ENCODE measurements at places on chromosomes 12 and 14.

GRCh38 chr12:25269701-25270100 is 19.0 kb upstream of the KRAS start:
- no peak for DNase-seq

DNA sequence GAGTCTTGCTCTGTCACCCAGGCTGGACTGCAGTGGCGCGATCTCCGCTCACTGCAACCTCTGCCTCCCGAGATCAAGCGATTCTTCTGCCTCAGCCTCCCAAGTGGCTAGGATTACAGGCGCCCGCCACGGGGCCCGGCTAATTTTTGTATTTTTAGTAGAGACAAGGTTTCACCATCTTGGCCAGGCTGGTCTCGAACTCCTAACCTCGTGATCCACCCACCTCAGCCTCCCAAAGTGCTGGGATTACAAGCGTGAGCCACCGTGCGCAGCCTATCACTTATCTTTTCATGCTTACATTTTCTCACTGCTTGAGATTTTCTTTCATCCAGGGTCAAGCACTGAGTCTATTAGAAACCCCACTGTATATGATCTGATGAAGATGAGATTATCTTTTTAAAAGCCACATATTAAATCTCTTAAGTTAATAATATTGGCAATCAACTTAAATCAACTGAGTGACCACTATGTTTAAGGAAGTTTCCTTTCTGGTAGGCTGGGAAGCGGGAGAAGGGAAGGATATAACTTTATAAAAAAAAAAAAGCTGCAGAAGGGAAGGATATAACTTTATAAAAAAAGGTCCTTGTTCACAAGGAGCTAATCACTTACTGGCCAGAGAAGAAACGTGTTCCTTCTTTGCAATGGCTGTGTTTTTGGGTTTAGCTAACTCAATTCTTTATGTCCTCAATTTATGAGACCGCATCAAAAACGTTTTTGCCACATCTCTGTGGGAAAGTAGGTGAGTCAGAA is 1.3 kb upstream of the MDM2 start:
- DNase-seq = no peak

- no peak for DNase-seq
These were observed 37.0 kb downstream of the RPH3A start for GRCh38 chr12:112828541-112828940.

GRCh38 chr14:50070840-50071548 is 45.4 kb downstream of the VCPKMT start:
- no peak for DNase-seq

DNA sequence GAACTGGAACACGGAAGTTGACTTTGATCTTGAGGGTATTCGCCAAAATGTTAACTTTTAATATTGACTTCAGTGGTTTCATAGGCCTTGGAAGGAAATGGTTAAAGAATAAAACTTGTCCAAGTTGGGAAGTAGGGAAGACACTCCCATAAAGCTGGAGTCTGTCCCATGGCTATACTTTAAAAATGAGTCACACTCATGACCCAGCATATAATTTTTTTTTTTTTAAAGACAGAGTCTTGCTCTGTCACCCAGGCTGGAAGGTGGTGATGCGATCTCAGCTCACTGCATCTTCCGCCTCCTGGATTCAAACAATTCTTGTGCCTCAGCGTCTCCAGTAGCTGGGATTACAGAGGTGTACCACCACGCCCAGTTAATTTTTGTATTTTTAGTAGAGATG is 19.6 kb downstream of the TMPRSS12 start:
- DNase-seq = no peak

DNA sequence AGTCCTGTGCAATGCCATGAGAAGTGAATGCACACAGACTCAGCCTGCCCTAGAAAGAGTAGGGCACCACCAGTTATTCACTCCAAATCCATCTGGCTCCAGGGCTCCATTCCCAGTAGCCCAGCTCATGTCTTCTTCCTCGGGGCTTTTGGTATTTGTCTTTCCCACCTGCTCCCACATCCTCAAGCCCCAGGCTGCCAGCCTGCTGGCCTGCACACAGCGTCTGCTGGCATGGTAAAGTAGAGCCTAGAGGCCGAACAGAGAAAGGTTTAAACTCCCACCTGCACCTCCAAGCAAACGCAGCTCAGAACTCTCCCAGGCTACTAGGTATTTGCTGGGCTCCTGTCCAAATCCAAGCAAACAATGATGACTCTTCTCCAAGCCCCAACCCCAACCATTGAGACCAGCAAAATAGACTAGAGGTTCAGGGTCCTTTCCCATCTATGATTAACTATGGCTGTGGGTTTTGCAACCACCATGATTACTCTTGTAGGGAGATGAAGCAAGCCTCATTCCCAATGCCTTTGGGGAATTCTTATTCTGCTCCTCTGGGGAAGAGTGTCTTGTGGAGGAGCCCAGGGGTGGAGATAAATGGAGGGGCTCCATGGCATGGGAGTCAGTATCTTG is 5.2 kb upstream of the VDR start:
- no peak for DNase-seq

GRCh38 chr12:65331456-65331855 is 53.0 kb downstream of the MSRB3 start:
- no peak for DNase-seq

GRCh38 chr12:58310809-58311622 is 369.6 kb downstream of the ATP23 start:
- no peak for DNase-seq

GRCh38 chr12:49109641-49110463 is 795 bp downstream of the LMBR1L start:
- peak; percentile 70 for DNase-seq

DNA sequence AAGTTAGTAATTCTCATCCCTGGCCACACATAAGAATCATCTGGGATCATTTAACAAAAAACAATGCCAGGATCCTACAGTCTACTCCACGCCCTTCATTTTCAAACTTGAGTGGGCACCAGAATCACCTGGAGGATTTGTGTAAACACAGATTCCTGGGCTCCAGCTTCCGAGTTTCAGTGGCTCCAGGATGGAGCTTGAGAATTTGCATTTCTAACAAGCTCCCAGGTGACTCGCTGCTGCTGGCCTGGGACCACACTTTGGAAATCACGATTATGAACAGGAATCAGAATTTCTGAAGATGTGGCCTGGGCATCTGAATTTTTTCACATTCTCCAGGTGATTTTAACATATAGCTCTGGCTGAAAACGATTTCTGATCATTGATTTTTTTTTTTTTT is 234.8 kb downstream of the CACNA1C start:
- DNase-seq = no peak

DNA sequence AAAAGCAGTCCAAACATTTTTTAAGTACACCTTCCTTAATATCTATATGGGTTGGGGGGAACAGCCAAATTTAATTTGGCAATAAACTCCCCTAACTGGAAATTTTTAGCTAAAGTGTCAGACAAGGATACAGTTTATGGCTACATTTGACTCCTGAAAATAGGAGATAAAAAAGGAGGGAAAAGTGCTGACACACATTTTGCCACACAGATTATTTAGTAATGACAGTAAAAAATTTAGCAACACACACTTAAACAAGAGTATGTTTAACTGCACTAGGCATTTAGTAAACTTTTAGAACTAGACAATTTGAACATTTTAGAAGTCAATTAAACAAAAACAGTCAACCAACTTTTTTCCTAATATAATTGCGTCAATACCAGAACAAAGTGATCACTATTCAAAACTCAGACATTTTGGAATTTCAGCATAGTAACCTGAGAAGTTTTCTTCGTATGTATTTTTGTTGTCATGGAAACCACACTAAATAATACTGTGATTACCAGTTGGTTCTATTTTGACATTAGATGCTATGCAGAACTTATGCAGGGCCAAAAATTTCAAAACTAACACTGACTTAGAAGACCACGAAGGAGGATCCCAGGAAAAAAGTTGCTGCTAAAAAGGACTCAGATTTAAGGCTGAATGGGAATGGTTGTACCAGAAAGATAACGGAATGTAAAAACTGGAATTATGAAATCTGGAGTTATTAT is 13.4 kb downstream of the GMFB start:
- no peak for DNase-seq

GRCh38 chr12:6310771-6311610 is 509 bp downstream of the PLEKHG6 start:
- no peak for DNase-seq

DNA sequence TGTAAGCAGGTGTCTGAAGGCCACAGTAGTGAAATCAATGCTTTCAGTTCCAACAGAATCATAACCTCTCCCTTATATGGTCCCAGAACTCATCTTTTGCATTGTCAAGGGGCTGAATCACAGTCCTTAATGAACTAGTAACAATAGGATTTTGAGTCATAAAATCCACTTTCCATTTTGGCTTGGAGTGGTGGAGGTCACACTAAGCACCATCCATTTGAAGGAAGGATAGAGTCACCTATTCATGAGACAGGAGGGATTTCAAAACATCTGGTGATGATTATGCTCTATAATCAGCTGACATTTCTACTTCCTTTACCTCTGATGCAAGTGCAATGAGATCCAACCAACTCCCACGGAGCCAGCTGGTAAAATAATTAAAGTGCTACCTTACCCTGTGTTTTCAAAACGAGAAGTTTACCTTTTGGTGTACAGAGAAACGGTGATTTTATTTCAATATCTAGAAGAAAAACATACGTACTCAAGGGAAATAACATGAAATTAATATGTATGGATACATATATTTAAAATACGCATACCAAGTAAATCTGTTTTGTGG is 59.1 kb downstream of the TMEM132D start:
- no peak for DNase-seq

- DNase-seq = no peak
These were observed 113.0 kb downstream of the AACS start for GRCh38 chr12:125178222-125178621.

- DNase-seq = no peak
These were observed 29.3 kb upstream of the PLEK2 start for GRCh38 chr14:67441256-67441655.

DNA sequence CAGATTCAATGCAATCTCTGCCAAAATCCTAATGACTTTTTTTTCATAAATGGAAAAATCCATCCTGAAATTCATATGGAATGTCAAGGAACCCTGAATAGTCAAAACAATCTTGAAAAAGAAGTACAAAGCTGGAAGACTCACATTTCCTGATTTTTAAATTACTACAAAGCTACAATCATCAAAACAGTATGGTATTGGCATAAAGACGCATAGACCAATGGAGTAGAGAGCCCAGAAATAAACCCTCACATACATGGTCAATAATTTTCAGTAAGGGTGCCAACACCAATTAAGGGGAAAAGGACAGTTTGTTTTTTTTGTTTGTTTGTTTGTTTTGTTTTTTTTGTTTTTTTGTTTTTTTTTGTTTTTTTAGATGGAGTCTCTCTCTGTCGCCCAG is 4.6 kb upstream of the RD3L start:
- DNase-seq = no peak

GRCh38 chr14:28709571-28710305 is 56.8 kb upstream of the FOXG1 start:
- no peak for DNase-seq

DNA sequence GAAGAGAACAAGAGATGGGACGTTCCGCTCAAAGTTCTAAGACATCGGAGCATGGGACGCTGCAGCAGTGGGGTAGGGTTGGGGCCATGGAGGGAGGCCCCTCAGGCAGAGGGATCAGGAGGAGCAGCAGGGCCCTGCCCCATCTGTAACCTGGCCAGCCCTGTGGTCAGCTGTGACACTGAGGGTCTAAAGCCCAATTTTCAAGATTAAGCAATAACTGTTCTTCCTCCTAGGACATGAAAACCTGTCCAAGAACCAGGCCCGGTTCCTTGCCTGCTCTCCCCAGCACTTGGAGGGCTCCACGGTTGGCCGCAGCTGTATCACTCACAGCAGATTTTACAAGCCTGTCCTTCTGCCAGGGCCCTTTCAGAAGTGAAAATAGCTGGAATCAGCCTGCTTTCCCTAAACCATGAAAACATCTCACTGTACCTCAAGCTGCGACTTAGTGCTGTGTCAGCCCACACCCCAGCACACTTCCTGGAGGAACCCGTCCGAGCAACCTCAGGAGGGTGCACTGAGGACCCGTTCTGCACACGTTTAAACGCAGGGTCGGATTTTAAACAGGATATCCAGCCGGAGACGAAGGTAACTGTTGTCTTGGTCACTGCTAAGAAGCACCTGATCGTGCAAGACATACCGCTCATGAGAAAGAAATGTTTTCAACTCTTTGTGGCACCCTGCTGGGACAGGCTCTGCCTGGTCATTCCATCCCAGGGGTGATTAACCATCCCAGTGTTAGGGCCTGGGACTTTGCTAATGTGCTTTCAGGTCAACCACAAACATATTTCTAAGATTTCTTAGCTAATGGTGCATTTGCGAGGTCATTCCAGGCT is 201.9 kb upstream of the DIO3 start:
- DNase-seq = no peak

GRCh38 chr12:111442301-111443045 is 36.8 kb downstream of the SH2B3 start:
- DNase-seq = no peak

DNA sequence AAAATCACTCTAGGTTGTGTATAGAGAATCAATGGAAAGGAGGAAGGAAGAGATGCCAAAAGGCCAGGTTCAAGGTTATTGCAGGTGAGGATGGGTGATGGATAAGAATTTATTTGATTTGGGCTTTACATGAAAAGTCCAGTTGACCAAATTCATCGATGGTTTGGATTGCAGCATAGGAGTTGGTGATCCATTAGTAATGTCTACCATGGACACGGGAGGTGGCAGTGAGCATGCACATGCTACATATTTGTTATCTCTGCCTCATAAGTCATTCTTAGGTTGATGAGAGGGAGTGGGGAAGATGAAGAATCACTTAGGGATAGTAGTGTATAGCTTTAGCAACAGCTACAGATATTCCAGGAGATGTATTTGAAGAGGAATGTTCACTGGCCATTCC is 211.4 kb downstream of the PHETA1 start:
- no peak for DNase-seq

GRCh38 chr12:94267537-94267872 is 119.1 kb downstream of the PLXNC1 start:
- no peak for DNase-seq

DNA sequence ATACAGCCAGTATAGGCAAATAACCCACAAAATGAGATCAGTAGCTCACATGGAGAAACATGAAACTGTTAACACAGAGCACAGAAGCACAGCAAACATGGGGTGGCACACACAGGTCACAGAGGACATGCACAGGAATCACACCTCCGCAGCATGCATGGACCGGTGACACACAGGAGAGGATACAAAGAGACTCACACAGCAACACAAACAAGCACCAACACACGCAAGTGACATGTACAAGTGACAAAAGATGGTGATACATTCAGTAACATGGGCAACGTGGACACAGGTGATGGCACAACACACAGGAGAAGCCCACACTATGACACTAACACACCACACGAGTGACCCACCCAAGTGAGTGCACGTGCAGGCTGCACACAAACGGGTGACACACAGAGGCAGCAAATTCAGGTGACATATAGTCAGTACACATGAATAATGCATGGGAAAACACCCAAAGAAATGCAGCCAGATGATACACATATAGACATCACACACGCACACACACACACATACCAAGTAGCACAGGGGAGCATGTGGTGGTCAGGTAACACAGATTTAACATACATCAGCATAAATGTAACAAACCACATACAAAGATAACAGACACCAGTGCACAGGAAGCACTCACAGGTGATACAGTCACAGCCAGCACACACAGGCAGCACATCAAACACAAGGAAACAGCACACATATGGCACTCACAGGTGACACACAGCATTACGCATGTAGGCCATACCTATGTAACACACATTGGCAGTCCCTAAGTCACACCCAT is 216.0 kb upstream of the SFSWAP start:
- no peak for DNase-seq

GRCh38 chr12:31031951-31032335 is 41.7 kb upstream of the DDX11 start:
- no peak for DNase-seq

GRCh38 chr14:63523735-63524426 is 19.3 kb downstream of the PPP2R5E start:
- no peak for DNase-seq
